ENCODE measurements at places on chromosomes 7 and 10.

DNA sequence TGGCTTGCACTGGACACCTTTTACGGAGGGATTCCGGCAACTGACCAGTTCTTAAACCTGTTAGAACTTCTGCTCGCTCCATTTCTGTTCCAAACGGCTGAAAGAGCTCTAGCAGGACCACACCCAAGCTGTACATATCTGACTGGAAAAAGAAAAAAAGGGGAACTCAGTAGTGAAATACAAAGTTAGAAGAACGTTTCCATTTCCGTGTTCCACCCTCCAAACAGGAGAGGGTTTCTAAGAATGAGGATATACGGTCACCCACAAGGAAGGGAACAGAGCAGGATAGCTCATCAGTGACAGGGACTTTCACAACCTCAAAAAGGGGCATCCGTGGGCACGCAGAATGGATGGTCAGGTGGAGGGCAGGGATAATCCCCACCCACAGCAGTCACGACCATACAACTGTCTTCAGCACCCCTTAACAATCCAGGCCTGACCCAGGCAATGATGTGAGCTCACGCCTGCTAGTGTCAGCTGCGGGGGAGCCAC lies 4.3 kb upstream of the ANKRD61 start:
- DNase-seq = no peak

DNA sequence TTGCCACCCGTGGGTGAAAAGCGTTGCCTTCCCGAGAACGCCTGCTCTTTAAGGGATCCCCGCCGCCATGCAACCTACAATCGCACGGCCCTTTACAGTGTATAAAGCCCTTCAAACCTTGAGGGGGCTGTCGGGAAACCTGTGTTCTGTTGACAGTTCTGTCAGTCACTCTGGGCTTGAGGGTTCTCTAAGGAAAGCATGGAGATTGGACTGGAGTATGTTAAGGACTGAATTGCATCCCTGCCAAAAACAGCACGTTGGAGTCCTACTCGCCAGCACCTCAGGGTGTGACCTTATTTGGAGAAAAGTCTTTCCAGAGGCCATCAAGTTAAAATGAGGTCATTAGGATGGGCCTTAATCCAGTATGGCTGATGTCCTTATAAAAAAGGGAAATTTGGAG lies 70.6 kb downstream of the PFKFB3 start:
- no peak for DNase-seq

DNA sequence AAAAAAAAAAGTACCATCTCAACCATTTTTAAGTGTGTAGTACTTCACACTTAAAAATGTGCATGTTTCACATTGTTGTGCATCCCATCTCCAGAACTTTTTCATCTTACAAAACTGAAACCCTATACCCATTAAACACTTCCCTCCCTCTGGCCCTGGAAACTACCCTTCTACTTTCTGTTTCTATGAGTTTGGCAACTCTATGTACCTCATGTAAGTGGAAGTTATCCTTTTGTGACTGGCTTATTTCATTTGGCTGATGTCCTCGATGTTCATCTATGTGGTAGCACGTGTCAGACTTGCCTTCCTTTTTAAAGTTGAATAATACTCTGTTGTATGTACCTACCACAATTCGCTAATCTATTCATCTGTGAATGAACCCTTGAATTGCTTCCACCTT lies 12.2 kb downstream of the KCNMA1 start:
- no peak for DNase-seq

- DNase-seq = no peak
These were observed 289.5 kb upstream of the AOAH start for GRCh38 chr7:37013771-37014170.

GRCh38 chr10:86305521-86305920 lies 61.1 kb downstream of the GRID1 start:
- no peak for DNase-seq

DNA sequence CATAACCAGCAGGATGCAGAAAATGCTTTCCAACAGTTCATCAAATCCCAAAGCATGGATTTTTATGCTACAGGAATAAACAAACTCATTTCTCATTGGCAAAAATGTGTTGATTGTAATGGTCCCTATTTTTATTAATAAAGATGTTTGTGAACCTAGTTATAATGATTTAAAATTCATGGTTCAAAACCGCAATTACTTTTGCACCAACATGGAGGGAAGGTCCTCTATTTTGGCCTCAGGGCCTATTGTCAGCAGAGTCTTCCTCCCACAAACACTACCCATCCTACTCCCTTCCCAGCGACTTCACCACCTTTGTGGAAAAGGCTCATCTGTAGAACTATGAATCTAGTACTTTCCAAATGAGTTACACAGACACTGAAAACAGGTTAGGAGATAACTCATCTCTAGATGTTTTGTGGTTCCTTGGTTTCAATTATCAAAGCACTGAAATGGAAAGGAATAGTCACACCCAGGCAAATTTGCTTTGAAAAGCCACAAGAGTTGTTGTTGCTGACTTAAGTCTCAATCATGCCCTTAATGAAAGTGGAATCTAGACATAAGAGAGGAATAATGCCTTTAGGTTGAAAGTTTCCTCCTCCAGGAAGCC lies 59.4 kb upstream of the FRMD4A start:
- DNase-seq = no peak

DNA sequence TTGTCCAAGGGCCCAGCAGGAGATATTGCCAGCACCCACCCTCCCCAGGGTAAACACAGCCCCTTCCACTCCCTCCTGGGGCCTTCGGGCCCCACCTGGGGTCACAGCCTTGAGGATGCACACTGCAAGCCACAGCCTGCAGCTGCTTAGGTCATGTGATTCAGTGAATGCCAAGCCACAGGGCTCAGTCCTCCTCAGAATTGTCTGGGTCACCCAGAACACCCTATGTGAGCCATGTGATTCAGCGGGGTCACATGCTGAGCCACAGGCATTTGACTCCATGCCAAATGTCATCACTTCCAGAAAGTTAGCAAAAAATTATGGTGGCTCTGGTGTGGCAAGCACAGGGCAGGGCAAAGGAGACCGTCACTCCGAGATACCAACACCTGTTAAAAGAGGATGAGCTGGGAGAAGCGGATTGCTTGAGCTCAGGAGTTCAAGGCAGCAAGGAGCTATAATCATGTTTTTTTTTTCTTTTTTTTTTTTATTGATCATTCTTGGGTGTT lies 17.2 kb upstream of the PSAP start:
- no peak for DNase-seq

DNA sequence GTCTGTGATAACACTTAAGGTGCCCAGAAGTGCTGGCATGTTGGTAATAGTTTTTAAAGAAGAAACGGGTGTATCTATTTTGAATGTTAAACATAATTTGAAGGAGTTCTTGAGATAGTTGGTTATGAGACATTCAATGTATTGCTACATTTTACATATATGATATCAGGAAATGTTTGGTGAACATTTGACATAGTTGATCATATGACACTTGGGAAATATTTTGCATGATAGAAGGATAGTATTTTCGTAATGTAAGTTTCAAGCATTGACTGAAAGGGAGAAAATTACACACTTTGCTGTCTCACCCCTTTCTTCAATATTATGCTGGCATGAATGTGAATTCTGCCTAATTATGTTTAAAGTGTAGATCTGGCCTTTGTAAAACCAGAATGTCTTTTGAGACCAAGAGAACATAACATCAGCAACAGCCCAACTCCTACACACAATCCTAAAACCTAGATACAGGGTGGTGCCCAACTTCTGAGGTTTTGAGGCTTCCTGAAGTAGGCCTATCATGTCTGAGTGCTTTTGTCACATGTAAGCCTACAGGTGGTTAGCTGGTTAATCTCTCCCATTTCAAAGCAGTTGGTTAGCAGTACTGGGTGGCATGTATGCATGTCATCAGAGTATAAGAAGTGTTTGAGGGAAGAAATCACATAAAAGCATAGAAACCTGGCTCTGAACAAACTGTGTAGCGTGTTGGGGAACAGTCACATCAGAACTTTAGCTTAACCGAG lies 2.1 kb downstream of the ADD3 start:
- DNase-seq = no peak

DNA sequence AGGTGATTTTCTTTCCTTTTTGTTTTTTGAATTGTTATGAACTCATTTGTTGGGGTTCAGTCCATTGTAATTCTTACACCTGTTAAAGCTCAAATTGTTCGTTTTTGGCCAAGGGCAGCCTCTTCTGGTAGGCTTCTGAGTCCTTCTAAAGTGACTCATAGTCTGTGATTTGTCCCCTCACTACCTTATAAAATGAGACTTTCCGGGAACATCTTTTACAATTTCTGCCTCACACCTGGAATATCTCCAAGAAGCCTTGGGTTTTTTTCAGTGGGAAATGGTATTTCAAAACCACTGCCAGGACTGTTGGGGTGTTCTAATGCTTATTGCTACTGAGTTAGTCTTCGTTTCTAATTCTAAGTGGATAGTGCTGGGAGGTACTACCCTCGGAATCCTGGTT lies 56.7 kb downstream of the BMPR1A start:
- DNase-seq = no peak

DNA sequence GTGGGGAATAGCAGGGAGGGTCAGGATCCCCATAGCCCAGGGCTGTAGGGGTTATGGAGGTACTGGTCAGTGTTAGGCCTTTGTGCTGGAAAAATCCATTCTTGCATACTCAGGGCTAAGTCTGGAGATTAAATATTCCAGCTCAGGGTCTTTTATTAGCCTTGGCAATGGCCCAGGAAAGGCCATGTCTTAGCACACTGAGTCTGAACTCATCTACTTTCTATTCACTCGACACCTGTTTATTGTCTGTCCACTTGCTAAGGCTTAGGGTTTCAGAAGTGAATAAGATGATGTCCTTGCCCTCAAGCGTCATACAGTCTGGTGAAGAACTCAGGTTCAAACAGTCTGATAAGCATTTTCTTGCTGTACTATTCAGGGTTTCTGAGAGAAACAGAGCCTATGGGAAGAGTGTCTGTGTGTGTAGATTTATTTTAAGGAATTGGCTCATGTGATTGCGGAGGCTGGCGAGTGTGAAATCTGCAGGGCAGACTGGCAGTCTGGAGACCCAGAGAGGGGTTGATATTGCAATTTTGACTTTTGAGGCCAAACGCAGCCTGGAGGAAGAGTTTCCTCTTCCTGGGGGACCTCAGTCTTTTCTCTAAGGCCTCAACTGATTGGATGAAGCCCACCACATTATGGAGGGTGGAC lies 135.8 kb downstream of the RAMP3 start:
- DNase-seq = no peak

All from activated naive CD4-positive, alpha-beta T cell (primary cell).